ENCODE measurements at places on chromosomes 7 and 10.

GRCh38 chr7:118129041-118129795 lies 54.7 kb upstream of the LSM8 start:
- no peak for DNase-seq

- no peak for DNase-seq
Observed at GRCh38 chr7:90726120-90726519, 130.0 kb downstream of the CDK14 start.

DNA sequence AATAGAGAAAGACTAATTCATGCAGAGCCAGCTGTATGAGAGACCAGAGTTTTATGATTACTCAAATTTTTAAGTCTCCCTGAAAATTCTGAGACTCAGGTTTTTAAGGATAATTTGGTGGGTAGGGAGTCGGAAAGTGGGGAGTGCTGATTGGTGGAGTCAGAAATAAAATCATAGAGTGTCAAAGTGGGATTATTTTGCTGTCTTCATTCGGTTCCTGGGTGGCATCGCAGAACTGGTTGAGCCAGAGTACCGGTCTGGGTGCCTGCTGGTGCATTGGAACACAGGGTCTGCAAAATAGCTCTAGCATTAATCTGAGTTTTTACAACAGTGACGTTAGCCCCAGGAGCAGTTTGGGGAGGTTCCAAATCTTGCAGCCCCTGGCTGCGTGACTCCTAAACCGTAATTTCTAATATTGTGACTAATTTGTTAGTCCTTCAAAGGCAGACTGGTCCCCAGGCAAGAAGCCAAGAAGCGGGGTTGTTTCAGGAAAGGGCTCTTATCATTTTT lies 32.4 kb downstream of the GPRIN2 start:
- no peak for DNase-seq

GRCh38 chr7:54678763-54679489 lies 80.1 kb downstream of the SEC61G start:
- DNase-seq: no peak

- no peak for DNase-seq
Observed at GRCh38 chr7:99597762-99598501, at the start of gene TMEM225B. TSS of gene TMEM225B (plus strand) at chr7:99598267. CDS start at chr7:99604389, 6,122 bp downstream.

DNA sequence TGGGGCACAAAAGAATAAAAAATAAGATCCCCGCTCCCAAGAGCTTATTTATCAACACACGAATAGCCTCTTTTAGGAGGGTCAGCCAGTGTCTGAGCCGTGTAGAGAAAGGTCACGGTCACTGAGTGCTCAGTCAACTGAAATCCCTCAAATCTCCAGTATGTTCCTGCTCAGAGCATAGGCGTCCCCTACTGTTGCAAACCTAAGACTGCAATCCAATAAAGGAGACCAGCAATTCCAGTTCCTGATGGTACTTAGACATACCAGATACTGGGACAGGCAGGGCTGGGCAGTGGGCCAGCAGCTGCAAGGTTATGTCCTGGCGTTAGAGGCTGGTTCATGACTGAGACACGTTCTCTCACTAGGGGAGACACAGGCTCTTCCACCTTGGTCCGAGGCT lies 93.6 kb downstream of the CACNB2 start:
- no peak for DNase-seq

- DNase-seq: no peak
Observed at GRCh38 chr10:133163889-133164815, 4.1 kb downstream of the KNDC1 start.

- peak; percentile 83 for DNase-seq
Observed at GRCh38 chr7:131105799-131106680, 221.6 kb upstream of the MKLN1 start.

GRCh38 chr7:81273601-81274397 lies 354.9 kb upstream of the SEMA3C start:
- no peak for DNase-seq

DNA sequence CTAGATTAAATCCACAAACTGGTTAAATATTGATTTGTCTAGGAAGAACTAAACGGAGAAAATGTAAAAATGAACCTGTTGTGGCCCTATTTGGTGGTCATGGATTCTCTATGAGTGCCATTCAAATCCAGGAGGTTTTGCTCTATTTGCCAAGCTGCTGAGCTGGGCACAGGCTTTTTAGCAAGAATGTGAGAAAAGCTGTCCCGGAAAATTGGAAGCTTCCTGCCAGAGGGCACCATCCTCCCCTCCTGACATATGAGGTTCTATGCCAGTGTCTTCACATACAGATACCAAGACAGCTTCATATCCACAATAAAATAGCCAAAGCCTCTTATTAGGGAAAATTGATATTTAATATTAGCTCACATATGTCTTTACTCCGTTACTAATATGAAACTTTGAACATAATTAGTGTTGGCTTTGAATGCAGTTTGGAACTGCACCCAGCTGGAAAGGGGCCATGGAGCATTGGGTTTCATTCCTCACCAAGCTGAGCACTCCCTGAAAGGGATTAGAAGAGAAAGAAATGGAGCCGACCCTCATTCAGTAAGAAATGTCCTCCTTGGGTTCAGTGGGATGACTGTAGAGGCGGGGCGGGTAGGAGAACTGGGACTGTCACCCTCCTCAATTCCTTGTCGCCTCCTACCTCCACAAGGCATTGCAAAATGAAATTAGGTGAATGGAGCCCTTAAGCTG lies 47.8 kb downstream of the NRCAM start:
- no peak for DNase-seq

DNA sequence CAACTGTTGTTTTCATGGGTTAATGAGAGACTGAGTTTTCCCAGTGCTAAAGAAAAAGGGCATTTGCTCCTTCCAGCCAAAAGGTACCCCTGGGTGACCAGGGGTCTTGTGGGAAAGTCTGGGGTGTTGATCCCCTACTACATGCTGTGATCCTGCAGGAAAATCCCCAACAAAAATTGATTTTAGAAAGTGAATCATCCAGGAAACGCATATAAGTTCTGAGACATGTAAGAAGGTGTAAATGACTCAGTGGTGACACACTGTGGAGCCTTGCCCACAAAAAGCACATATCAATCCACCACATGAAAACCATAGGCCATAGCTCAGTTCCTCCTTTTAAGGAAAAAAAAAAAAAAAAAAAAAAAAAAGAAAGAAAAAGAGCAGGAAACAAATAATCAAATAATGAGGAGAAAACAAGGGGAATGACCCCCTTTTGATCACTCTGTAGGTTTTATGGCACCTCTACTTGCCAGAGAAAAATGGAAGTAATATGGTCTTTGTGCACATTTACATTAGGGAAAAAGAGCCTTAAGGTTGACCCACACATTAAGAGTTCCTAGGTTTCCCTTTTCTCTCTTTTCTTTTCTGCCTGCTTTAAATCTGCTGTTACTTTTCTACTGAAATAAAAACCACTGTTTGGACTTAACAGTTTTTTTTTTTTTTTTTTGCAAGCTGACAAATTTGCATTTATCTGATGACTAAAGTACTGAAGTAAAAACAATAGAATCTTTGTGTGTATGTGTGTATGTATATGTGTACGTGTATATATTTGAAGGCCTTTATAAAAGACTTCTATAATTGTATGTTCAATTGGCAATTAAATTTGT lies 386.0 kb downstream of the KIF20B start:
- DNase-seq: peak; percentile 15

DNA sequence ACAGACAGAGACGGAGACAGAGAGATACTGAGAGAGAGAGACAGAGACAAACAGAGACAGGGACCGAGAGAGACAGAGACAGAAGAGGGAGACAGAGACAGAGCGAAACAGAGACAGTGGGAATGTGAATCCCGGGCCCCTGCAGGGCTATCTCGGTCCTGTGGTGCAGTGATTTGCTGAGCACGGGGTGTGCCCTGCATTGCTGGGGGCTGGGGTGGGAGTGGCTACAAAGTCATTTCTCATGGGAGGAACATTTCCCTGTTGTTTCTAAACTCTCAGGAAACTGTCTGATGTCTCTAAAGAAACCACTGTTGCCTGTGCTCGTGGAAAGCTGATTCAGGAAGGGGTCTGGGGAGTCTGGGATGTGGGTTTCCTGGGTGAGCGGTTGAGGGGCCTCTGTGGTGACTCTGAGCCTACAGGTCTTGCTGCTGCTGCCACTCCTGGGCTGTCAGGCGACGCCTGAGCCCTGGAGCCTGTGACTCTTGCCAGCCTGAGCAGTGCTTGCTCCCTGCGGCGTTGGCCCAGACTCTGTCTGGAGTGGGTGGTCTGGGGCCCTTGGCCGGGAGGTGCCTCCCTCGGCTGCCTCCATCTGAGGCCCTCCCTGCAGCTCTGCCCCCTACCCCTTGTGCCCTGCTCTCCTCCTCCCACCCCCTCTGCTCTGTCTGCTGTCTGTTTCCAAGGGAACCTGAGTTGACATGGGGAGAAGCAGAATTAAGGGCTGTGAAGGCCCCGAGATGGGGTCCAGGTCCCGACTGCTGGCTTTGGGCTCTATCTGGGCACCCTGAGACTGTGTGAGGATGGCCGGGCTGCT lies 292.0 kb downstream of the WDR37 start:
- no peak for DNase-seq

GRCh38 chr7:36708767-36709166 lies 15.5 kb downstream of the AOAH start:
- no peak for DNase-seq

- no peak for DNase-seq
Observed at GRCh38 chr10:77580482-77580881, 57.1 kb downstream of the KCNMA1 start.

DNA sequence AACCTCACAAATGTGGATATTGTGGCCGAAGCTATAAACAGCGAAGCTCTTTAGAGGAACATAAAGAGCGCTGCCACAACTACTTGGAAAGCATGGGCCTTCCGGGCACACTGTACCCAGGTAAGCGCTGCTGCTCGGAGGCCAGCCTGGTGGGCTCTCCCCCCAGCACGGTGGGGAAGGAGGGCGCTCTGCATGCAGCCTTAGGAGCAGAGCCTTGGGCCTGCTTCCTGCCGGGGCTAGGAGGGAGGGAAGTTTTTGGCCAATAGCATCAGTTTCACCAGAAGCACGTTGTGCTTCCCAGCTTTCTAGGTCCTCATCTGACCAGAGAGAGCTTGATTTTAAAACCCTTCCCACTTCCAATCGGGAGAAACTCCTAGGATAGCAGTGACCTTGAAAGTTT lies 62.8 kb downstream of the FIGNL1 start:
- no peak for DNase-seq

GRCh38 chr7:93029056-93029455 lies 88.7 kb downstream of the SAMD9 start:
- no peak for DNase-seq

- DNase-seq: no peak
Observed at GRCh38 chr7:66371096-66371824, 166.1 kb downstream of the TPST1 start.

- no peak for DNase-seq
Observed at GRCh38 chr10:79327090-79327457, 20.2 kb upstream of the PPIF start.

- no peak for DNase-seq
Observed at GRCh38 chr10:52632591-52632990, 140.0 kb downstream of the MBL2 start.

DNA sequence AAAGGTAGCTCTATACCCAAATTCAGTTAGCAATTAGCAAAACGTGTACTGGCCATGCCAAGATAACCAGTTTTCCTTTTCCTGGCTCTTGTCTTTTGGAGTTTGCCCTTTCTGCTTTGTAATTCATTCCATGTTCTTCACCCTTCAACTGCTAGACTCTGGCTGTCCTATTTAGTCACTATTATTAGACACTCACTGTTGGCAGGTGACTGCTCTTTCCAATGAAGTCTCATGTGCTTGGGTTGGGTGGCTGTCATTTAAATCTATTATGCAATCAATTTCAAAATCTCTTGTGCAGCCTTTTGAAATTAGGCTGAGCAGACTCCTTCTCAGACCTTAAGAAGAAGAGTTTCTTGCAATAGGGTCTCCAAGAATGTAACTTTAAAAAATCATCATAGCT lies 266.5 kb downstream of the GPR158 start:
- no peak for DNase-seq

All from stimulated activated CD4-positive, alpha-beta T cell treated with anti-CD3 and anti-CD28 coated beads, Interleukin-2, amount 100 ng/mL, for 24 hours (primary cell).